Thoracic aorta (tissue), 2 donors: ENCODE measurements at places on chromosomes 16 and 17. TPM values are rescaled to one million over a fixed set of nuclear protein-coding genes. Genes with fewer than 3 reads are reported as not detected.

DNA sequence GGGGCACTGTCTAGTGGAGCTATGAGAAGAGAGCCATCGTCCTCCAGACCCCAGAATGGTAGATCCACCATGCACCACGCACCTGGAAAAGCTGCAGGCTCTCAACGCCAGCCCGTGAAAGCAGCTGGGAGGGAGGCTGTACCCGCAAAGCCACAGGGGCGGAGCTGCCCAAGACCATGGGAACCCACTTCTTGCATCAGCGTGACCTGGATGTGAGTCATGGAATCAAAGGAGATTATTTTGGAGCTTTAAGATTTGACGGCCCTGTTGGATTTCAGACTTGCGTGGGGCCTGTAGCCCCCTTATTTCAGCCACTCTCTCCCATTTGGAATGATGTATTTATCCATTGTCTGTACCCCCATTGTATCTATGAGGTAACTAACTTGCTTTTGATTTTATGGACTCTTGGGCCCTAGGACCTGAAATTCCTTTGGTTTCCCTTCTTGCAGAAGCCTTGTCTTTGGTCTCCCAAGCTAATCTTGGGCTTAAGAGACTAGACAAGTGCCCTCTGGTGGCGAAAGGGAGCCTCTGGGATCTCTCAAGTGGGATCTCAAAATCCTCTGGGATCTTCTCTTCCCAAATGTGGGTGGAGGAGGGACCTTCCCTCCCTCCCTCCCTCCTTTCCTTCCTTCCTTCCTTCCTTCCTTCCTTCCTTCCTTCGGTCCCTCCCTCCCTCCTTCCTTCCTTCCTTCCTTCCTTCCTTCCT lies 58.2 kb upstream of the HAPSTR1 start:
- no peaks in the 10 kb centered on the region for H3K4me1 ChIP-seq
- H3K27me3 ChIP-seq: no peaks in the 10 kb centered on the region
- no peak overlapping the region for H3K4me3 ChIP-seq

- H3K27ac ChIP-seq: no peak within 1 kb of the TSS
- DNase-seq: no peak
- H3K4me1 ChIP-seq: peaks cover 4% of the 10 kb centered on the region
- no peaks in the 10 kb centered on the region for H3K36me3 ChIP-seq
Observed at GRCh38 chr17:33292981-33293867, at the start of gene ASIC2. Gene ASIC2 (minus strand): TSS chr17:33293295.

GRCh38 chr17:28370035-28370743 lies at the start of gene VTN:
Gene VTN (minus strand): TSS chr17:28370307. CDS start chr17:28370203, 104 bp downstream.
- no peaks in the 10 kb centered on the region for H3K27me3 ChIP-seq
- peaks cover 28% of the 10 kb centered on the region for H3K4me1 ChIP-seq
- peak within 1 kb of the TSS; percentile 57 for H3K27ac ChIP-seq
- DNase-seq: no peak

- peaks cover 16% of the 10 kb centered on the region for H3K36me3 ChIP-seq
- H3K27me3 ChIP-seq: no peaks in the 10 kb centered on the region
- H3K27ac ChIP-seq: no peak overlapping the region
- no peak for DNase-seq
- peaks cover 3% of the 10 kb centered on the region for H3K4me1 ChIP-seq
- H3K4me3 ChIP-seq: no peak overlapping the region
Observed at GRCh38 chr16:23498863-23499262, 11.4 kb downstream of the GGA2 start.

DNA sequence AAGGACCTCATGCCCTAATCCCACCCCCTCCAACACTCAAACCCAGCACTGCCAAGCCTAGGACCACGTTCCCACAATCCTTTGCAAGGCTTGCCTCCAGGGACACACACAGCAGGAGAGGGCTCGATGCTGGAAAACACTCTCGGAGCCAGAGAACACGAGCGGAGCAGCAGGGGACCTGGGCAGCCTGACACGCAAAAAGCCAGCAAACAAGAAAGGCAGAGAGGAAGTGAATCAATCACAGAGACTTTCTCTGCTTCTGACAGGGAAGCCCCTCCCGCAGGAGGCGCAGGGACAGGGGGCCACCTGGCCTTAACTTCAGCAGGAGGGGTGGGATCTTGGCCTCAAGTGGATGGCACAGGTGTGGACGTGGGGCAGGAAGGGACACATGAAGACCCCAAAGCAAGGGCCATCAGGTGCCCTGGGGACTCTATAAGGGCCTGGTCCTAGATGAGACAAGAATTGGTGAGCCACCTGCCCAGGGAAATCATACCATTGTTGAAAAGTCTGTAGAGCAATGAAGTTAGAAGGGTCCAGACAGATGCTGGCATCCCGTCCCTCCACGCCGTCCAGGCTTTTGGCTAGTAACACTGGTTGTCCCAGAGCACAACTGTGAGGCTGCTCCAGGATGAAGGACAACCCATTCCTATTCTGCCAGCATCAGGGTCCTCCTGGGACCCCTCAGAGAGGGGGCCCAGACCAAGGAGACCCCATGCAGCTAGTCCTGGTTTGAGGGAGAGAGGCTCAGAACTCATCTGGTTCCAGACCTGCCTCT lies 2.2 kb downstream of the SDK2 start:
- peak overlapping the region; percentile 56 for H3K27ac ChIP-seq
- no peaks in the 10 kb centered on the region for H3K36me3 ChIP-seq
- H3K4me1 ChIP-seq: peaks cover 60% of the 10 kb centered on the region
- no peaks in the 10 kb centered on the region for H3K27me3 ChIP-seq
- DNase-seq: no peak
- H3K4me3 ChIP-seq: peak overlapping the region; percentile 75

DNA sequence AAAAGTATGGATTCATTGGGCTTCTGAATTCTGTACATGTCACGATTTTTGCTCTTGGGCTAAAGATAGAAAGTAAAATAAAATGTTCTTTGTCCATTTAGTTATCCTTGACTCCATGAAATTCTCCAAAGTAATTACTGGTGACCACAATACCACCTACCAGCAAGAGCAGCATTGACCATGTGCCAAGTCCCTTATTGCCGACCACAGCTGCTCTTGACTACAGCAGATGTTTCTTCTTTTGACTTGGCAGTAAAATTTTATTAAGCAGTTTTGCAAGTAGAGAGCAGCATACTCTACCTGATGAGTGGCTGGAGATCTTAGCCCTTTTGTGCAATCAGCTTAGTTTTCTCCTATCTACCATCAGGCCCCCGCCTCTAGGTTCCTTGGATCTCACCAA lies 152.2 kb upstream of the TBX2 start:
- no peaks in the 10 kb centered on the region for H3K36me3 ChIP-seq
- H3K4me3 ChIP-seq: no peak overlapping the region
- no peak for DNase-seq
- peaks cover 42% of the 10 kb centered on the region for H3K4me1 ChIP-seq
- no peaks in the 10 kb centered on the region for H3K27me3 ChIP-seq
- no peak overlapping the region for H3K27ac ChIP-seq

DNA sequence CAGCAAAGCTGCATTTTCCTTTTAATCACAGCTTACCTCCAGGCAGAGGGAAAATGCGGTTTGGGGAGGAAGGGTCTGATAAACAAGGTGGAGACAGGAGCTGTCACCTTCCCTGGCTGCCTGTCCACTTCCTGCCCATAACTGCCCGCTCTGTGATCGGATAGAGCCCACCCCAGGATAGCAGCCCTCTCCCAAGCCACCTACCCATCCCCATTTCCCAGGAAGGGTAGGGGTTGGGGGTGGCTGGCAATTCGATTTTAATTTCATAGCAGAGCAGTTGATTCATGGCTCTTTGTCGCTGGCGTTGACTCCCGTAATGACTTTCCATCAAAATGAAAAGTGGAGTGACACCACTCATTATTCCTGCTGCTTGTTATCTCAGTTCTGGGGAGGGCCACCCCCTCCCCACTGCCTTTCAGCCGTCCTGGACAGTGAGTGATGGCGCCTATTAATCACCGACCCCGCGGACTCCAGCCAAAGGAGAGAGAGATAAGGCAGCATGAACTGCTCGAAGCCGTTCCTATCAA lies 11.2 kb downstream of the CDK5RAP3 start:
- no peaks in the 10 kb centered on the region for H3K27me3 ChIP-seq
- no peak for DNase-seq
- H3K4me1 ChIP-seq: peaks cover 2% of the 10 kb centered on the region
- no peak overlapping the region for H3K4me3 ChIP-seq

DNA sequence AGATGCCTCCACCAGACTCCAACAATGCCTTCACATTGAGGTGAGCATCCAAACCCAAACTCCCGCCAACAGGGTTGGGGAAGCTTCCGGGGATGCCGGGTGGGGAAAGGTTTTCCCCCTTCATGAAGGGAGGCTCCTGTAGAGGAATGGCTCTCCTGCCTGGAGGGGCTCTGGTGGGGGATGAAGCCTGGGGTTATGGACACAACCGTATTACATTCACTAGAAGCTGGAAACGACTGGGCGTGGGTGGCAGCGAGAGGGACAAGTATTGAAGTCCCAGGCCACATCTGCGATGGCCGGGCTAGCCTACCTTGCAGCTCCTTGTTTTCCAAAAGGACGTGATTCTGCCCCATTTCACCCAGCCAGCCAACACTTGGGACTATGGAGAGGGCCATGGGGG lies 321.1 kb downstream of the C16orf95 start:
- H3K27me3 ChIP-seq: no peaks in the 10 kb centered on the region
- H3K36me3 ChIP-seq: no peaks in the 10 kb centered on the region
- no peaks in the 10 kb centered on the region for H3K4me1 ChIP-seq
- H3K4me3 ChIP-seq: no peak overlapping the region
- no peak for DNase-seq

DNA sequence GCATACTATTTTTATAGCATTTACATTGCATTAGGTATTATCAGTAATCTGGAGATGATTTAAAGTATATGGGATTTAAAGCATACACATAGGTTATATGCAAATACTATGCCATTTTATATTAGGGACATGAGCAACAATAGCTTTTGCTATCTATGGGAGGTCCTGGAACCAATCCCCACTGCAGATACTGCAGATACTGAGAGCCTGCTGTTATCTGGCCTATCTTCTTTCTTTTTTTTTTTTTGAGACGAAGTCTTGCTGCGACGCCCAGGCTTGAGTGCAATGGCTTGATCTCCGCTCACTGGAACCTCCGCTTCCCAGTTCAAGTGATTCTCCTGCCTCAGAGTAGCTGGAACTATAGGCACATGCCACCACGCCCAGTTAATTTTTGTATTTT lies 37.4 kb downstream of the STH start:
- H3K27ac ChIP-seq: no peak overlapping the region
- no peak overlapping the region for H3K4me3 ChIP-seq
- H3K36me3 ChIP-seq: peaks cover 69% of the 10 kb centered on the region
- DNase-seq: no peak

GRCh38 chr17:38725066-38725465 lies 5.1 kb upstream of the CISD3 start:
- no peaks in the 10 kb centered on the region for H3K27me3 ChIP-seq
- H3K4me3 ChIP-seq: no peak overlapping the region
- H3K36me3 ChIP-seq: peaks cover 40% of the 10 kb centered on the region

GRCh38 chr17:40113907-40114245 lies 7.9 kb upstream of the MSL1 start:
- peaks cover 40% of the 10 kb centered on the region for H3K4me1 ChIP-seq
- peak overlapping the region; percentile 62 for H3K4me3 ChIP-seq
- DNase-seq: no peak

DNA sequence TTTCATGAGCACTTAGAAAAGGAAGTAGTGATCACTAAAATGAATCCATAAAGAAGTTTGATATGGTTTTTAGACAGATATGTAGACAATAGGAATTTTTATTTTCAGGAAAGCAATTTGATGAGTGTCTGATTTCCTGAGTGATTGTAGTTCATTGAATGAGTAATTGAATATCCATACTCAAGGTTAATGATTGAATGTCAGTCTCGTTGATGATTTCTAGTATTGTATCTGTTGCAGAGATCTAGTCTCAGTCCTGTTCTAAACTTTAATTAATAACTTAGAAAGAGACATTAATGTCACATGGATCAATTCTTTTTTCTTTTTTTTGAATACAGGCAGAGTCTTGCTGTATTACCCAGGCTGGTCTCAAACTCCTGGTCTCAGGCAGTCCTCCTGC lies 78.3 kb downstream of the NLK start:
- peaks cover 4% of the 10 kb centered on the region for H3K4me1 ChIP-seq
- no peak overlapping the region for H3K4me3 ChIP-seq
- no peak overlapping the region for H3K27ac ChIP-seq

- no peaks in the 10 kb centered on the region for H3K4me1 ChIP-seq
- no peak overlapping the region for H3K27ac ChIP-seq
- H3K4me3 ChIP-seq: no peak overlapping the region
- no peak for DNase-seq
- no peaks in the 10 kb centered on the region for H3K27me3 ChIP-seq
- no peaks in the 10 kb centered on the region for H3K36me3 ChIP-seq
Observed at GRCh38 chr16:69064764-69065313, 40.6 kb upstream of the HAS3 start.

GRCh38 chr17:4008441-4009185 lies 44.4 kb upstream of the ATP2A3 start:
- no peaks in the 10 kb centered on the region for H3K27me3 ChIP-seq
- H3K27ac ChIP-seq: peak overlapping the region; percentile 32
- DNase-seq: no peak

DNA sequence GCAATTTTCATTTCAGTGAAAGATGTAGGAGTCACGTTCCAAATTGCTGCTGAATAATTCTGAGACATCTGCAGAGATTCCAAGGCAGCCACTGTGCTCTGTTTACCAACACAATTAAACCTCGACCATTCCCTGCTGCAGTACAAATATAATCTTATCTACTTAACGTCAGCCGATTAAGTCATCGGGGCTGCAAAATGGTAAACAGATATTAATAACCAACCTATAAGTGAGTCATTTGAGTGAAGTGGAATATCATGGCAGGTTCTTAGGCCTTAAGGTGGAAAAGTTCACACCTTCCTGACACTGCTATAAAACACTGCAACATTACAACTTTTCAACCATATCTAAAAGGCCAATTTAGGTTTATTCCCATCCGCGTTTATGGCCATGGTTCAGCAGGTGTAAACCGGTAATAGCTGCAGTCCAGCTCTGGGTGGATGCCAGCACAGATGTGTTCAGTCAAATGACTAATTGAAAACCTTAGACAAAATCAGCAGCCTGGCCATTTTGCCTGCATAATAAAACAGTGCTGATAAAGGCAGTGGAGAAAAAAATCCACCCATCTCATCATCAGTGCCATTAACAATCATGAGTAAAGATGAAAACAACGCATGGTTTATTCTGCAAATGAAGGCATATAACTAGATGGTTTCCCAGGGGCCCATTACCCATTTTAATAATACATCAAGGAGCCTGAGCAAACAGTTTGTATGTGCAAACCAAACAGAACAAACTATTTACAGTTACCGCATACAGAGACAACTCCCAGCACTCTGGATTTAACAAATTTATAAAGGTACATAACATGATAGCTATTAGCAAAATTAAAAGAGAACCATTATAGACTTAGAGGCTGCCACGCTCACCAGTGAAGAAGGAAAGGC lies 202.9 kb upstream of the IRX3 start:
- no peaks in the 10 kb centered on the region for H3K27me3 ChIP-seq
- H3K4me3 ChIP-seq: no peak overlapping the region
- no peak for DNase-seq
- no peaks in the 10 kb centered on the region for H3K36me3 ChIP-seq
- H3K27ac ChIP-seq: no peak overlapping the region
- H3K4me1 ChIP-seq: peaks cover 19% of the 10 kb centered on the region

- no peaks in the 10 kb centered on the region for H3K27me3 ChIP-seq
- no peak overlapping the region for H3K4me3 ChIP-seq
- H3K36me3 ChIP-seq: no peaks in the 10 kb centered on the region
- no peaks in the 10 kb centered on the region for H3K4me1 ChIP-seq
- H3K27ac ChIP-seq: no peak overlapping the region
Observed at GRCh38 chr16:76862901-76863300, 328.1 kb upstream of the MON1B start.

Gene KRTAP16-1
- total RNA-seq: not detected

Gene UMOD
- not detected for total RNA-seq

Gene PIMREG
- total RNA-seq: not detected

Gene HOXB8
- not detected for total RNA-seq

Gene WNK4
- total RNA-seq: not detected
